ENCODE measurements at places on chromosomes 7 and 10.

GRCh38 chr7:93890041-93890463, 501 bp downstream of the TFPI2 start:
- DNase-seq: no peak

- DNase-seq: no peak
Measured at GRCh38 chr10:76727038-76727437, 910.6 kb downstream of the KCNMA1 start.

DNA sequence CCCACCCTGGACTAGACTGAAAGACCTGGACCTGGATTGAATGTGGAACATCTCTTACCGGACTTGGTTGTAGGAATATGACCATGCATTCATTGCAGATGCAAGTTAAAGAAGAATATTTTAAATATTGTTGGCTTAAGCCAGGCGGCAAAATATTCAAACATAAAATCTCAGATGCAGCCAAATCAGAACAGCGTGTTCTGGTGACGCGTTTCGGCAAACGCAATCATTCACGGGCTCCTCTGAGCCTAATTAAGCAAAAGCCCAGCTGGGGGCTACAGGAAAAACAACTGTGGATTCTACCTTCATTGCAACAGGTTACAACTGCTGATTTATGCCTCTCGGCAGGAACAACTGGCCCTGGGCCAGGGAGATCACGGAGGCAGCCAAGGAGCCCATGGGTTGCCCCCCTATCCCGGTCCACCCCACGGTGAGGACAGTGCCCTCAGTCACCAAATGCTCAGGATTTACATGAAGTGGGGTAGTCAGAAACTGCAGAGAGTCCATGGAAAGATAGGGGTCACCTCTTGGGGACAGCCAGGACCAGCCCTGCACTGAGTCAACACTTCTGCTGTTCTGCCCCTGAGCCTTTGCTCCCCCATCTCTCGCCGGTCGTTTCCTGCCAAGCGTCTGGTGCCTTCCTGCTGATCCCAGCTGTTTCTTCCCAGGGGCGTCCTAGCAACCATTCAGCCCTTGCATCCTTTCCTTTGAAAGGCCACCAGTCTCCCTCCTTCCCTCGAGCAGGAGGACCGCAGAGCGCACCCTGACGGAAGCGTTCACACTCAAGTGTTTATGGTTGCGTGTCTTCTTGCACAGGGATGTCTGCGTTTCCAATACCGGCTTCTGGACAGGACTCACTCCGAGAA, 64.4 kb upstream of the SFMBT2 start:
- DNase-seq: peak; percentile 7

DNA sequence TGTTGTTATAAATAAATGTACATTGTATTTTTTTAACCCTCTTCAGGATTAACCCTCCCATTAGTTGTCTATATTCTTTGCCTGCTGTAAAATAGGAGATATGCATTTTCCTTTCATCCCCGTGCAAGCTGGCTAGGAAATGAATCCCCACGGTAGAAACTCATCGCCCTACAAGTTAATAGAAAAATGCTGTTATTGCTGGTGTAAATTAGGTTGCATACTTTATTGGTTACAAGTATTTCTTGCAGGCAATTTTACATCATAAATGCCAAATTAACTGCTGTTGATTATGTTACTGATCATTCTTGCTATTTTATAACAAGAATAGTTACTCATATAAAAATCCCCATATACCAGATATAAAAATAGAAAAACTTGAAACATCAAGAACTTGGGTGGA, 454.2 kb upstream of the KLF6 start:
- DNase-seq: no peak

DNA sequence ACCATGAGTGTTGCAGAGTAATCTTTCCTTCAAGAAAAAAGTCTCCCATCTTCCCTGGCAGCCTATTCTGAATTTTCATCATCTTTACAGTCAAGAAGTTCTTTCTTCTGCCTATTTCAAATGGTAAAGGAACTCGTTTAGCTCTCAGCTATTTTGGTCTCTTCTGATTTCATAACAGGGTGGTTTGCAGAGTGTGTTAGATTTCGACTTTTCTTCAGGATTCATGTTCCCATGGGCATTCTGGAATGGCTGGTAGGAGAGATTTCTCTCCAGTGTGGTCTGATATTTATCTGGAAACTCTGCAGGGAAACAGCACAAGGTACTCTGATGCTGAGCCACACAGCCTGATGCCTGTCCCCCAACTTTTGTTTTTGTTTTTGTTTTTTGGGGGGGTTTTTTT, 111.1 kb upstream of the FAM171A1 start:
- no peak for DNase-seq

DNA sequence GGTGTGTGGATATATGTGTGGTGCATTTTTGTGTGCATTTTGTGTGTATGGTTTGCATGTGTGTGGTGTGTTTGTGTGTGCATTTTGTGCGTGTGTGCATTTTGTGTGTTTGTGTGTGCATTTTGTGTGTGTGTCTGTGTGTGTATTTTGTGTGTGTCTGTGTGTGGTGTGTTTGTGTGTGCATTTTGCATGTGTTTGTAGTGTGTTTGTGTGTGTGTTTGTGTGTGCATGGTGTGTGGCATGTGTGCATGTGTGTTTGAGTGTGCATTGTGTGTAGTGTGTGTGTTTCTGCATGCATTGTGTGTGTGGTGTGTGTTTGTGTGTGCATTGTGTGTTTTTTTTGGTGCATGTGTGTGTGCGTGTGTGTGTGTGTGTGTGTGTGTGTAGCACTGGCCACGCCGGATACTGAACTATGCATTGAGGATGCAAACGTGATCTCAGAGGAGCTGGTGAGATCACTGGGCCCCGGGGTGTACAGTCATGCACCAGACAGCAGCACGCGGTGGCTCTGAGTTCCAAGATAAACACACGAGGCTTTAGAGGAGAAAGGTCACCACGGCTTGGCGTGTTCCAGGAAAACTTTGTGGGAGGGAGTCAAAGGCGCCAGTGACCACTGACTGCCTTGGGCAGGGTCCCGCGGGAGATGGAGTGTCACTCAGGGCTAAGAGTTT, 106.6 kb upstream of the SHH start:
- no peak for DNase-seq

GRCh38 chr10:106513352-106513771, 651.1 kb downstream of the SORCS1 start:
- DNase-seq: no peak

DNA sequence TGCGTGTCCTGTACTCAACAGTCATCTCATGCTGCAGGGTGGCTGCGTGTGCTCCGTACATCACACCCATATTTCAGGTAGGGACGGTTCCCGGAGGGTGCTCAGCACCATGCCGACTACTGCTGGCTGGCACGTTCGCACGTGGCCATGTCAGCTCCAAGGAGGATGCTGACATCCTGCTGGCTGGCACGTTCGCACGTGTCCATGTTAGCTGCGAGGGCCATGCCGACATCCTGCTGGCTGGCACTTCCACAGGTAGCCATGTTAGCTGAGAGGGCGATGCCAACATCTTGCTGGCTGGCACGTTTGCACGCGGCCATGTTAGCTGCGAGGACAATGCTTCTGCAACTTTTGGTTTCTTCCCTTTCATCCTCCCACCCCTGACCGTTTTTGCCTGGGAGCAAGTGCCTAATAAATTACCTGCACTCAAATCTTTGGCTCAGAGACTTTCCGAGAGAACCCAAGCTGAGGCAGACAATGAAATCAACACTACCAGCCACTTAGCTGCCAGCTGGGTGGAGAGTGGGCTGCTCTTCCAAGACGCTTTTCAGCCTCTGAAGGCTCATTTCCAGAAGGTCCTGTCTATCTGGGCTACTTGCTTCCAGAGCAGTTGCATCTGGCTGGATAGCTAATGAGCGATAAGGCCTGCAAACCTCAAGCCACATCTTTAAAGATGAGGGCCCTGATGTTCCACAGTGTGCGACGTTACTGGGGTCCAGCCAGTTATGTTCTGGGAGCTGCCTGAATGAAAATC, 104.6 kb downstream of the WDR37 start:
- DNase-seq: no peak

- no peak for DNase-seq
Measured at GRCh38 chr7:81583882-81584533, 185.8 kb downstream of the HGF start.

GRCh38 chr10:62529396-62529795, 155.2 kb downstream of the ZNF365 start:
- DNase-seq: no peak

GRCh38 chr7:148485618-148486017, 104.9 kb upstream of the C7orf33 start:
- no peak for DNase-seq

DNA sequence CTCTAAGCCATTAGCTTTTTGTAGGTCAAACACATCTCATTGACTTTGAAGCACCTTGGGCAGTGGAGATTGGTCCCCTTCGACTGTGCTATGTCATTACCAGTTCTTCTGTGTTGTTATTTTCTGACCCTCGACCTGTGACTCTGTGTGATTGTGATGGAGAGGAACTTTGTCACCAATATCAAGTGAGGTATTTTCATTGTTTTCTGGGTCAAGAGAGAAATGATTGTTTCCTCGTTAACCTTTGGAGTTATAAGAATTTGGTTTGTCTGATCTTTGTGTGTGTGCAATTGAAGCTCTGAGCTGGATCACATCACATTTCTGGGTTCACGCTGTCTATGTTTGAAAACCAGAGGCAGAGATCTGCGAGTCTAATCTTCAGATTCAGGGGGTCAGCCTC, 432.2 kb upstream of the KLF6 start:
- no peak for DNase-seq

DNA sequence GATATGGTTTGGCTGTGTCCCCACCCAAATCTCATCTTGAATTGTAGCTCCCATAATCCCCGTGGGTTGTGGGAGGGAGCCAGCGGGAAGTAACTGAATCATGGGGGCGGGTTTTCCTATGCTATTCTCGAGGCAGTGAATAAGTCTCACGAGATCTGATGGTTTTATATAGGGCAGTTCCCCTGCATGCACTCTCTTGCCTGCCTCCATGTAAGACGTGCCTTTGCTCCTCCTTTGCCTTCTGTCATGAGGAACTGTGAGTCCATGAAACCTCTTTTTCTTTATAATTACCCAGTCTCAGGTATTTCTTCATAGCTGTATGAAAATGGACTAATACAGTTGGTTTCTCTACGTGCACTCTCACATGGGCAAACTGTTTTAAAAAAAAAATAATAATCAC, 207.7 kb downstream of the SLC25A13 start:
- DNase-seq: no peak

- DNase-seq: no peak
Measured at GRCh38 chr10:84237199-84238051, 3.9 kb downstream of the LRIT1 start.

GRCh38 chr10:69873135-69873639, 71.5 kb downstream of the COL13A1 start:
- no peak for DNase-seq

DNA sequence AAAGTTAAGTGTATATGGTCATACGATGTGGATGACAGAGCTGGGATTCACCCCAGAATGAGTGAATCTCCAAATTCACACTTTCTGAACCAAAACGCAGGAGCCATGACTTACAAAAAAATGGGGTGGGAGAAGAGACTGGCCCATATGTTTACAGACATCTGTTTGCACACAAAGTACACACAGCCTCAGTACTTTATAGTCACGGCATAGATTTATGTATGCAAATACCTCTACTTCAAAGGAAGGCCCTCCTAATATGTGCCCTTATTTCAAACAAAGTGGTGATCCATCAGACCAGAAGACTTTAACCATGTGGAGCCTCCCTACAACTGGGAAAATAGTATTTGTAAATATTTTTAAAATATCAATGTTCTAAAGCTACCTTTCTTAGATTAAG, 22.2 kb upstream of the JMJD1C start:
- no peak for DNase-seq

DNA sequence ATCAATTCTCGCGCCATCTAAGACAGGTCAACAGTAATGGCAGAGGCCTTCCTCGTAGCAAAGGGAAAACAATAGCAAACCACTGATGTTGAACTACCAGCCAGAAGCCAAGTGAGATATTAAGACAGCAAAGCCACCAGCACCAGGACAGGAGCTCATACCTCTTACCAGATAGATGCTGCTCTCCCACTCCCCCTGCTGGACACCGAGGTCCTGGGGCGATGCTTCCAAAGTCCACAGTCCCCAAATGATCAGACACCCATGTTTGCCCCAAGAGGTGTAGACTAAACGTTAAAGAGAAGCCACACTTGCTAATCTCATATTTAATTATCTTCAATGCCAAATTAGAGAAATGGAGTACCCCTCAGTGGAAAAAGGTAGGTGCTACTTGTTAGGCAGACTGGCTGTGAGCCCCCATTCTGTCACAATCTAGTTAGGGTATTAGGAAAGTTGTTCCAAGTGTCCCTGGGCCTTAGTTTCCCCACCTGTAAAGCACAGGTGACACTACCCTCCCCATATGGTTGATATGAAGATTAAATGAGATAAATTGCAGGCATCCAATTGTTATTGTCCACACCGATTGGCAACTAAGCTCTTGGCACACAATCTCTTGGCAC, 39.9 kb downstream of the TOMM7 start:
- DNase-seq: peak; percentile 6

GRCh38 chr10:124117833-124118232, 24.4 kb upstream of the CHST15 start:
- no peak for DNase-seq

- no peak for DNase-seq
Measured at GRCh38 chr7:143884969-143885559, 16.9 kb downstream of the TCAF1 start.

DNA sequence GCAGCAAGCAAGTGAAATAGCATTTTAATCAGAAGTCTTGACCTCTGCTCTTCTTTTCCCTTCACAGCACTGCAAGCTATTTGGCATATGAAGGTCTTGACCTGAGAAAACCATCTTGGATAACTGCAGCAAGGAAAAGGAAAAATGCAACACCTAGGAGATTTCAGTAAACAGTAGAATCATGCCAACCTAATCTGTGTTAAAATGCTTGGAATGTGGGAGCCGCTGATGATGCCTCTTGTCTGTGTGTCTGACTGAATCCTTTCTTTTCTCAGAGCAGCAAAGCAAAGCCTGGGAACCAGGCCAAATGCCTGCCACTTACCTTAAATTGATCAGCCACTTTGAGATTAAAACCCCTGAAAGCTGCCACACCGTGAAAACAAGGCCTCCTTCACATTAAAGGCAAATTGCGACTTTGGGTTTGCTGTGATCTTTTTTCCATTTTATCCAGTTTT, 80.4 kb upstream of the CDK6 start:
- DNase-seq: no peak

GRCh38 chr10:32976338-32976737, 18.3 kb upstream of the ITGB1 start:
- DNase-seq: no peak

GRCh38 chr10:117439243-117439912, 64.1 kb upstream of the PDZD8 start:
- no peak for DNase-seq

GRCh38 chr10:92891885-92892690, 43.8 kb downstream of the EXOC6 start:
- DNase-seq: no peak

- no peak for DNase-seq
Measured at GRCh38 chr10:133275684-133276092, 980 bp downstream of the ADAM8 start.

DNA sequence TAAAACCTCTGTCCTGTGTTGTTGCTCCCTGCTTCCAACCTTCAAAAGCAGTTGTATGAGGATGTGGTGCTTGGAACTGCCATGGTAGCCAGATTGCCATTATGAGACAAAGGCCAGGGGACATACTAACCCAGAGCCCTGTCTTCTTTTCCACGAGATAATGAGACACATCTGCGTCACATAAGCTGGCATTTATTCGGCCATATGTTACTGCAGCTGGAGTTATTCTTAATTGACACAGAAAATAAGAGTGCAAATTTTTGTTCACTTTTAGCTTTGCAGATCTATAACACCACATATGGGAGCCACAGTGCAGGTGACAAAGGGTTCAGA, 15.5 kb upstream of the PDLIM1 start:
- no peak for DNase-seq

GRCh38 chr7:50553973-50554372, 11.2 kb downstream of the DDC start:
- no peak for DNase-seq
